Choroid plexus epithelial cell (primary cell): ENCODE measurements at places on chromosomes 1 and 21.

DNA sequence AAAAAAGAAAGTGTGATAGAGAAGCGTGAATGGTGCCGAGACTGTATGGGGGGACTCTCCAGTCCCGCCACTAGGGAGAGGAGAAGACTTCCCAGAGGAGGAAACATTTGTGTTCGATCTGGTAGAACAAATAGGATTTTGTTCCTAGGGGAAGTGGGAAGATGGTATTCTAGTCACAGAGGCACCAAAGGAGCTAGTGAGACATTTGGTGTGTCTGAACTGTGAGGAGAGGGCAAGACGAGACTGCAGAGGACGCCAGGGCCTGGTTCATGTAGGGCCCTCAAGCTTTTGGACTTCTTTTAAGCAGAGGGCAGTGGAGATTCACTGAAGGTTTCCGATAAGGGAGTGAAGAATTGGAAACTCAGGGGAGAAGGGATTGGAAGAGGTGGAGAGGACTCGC is 2.9 kb downstream of the BTBD19 start:
- DNase-seq, result no peak

DNA sequence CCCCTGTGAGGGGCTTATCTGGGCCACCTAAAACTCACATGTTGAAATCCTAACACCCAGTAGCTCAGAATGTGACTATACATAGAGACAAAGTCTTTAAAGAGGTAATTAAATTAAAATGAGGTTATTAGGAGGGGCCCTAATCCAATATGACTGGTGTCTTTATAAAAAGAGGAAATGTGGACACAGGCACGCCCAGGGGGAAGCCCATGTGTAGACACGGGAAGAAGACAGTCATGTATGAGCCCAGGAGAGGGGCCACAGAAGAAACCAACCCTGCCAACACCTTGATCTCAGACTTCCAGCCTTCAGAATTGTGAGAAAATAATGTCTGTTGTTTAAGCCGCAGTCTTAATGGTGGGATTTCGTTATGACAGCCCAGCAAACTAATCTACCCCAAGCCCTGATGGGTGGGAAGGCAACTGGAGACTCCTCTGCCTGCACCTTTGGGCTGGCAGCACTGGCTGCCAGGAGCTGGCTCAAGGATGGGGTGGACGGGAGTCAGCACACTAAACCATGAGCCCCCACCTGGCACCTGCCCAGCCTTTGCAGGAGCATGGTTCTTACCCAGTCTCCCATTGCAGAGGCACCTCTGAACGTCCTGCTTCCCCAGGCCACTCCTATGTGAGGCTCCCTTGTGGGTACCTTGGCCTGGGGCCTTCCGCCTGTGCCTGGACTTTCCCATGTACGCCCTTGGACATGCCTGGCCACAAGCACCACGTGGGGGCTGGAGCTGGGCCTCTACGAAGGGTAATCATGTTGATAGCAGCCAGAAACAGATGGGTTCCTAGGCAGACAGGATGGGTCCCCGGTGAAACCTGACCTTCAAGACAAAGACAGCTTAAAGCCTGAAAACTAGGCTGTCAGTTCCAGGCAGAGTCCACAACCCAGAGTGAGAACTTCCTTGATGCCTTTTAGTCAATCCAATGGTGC is 57.1 kb upstream of the DMRTB1 start:
- DNase-seq, result no peak

DNA sequence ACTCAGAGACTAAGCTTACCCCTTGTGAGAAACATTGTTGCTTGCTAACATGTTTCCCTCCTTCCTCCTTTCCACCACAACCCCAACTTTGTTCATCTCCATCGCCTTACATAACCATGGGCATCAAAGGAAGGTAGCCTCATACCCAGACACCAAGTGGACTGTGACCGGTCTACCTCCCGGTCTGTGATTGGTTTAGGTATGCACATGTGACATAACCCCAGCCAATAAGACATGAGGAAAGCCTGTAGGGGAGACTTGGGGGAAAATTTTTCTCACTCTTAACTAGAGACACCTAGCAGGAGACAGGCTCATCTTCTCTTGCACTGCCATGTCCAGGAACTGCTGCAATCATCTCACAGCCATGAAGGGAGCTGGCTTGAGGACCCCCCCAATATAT is 120.7 kb downstream of the CDC7 start:
- DNase-seq, result no peak

DNA sequence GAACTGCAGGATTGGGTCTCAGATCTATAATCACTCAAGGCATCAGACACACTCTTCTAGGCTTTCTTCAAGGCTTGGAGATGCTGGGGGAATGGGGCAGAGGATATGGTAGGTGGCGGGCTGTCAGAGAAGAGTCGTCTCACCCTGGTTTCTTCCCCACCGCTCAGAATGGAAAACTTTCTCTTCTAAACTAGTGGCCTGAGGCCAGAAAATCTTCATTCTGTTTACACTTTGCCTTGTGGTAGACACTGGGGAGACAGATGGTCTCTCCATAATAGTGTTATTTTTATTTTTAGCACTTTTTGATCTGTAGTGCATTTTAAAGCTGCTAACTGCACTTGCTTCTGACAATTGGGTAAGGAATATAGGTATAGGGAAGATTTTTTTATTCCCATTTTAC is 2.6 kb downstream of the PRELP start:
- DNase-seq, result no peak

- no peak for DNase-seq
These were observed 7.3 kb downstream of the KCNH1 start for GRCh38 chr1:211126622-211127021.

- DNase-seq, result no peak
These were observed 30.7 kb downstream of the EIF2D start for GRCh38 chr1:206581571-206581981.
